ENCODE measurements at places on chromosomes 2 and 18.

DNA sequence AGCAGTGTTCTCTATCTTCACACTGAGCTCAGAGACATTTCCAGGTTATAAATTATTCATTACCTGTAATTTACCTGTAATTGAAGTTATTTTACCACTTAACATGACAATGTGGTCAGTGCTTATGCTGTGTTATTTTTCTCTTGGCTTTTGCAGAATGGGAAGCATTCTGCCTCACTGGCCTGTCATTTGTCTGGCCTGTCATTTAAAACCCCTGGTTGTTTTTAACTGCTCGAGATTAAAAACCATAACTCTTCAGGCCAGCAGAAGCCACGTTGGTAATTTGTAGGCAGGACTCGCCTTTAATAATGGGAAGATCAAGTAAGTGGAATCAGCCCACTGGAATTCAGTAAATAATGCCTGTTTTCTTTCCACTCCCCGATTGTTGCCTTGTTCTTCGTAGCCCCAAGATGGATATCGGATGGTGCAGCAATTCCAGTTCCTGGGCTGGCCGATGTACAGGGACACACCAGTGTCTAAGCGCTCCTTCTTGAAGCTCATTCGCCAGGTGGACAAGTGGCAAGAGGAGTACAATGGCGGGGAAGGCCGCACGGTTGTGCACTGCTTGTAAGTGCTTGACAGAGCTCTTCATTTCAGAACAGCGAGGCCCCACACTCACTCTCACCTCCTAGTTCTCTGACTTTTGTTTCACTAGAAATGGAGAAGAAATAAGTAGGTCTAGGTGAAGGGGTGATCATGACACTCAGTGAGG, 222.4 kb upstream of the RAB12 start:
- DNase-seq: no peak

DNA sequence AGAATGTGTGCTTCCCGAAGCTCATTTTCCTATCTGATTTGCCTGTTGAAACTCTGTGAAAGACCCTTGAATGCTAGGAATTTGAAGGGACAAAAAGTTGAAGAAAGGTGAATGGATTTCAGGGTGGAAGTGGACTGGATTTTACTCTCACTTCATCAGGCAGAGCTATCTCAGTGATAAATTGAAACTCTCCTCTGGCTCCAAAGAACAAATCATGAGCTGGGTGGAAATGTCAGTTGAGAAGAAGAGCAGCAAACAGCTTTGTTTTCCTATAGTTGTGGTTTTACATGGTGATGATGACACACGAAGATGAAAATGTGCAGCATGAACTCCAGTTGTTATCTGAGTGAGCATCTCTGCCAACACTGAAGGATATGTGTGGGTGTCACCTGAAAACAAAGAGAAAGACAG, 34.4 kb downstream of the CD28 start:
- no peak for DNase-seq

DNA sequence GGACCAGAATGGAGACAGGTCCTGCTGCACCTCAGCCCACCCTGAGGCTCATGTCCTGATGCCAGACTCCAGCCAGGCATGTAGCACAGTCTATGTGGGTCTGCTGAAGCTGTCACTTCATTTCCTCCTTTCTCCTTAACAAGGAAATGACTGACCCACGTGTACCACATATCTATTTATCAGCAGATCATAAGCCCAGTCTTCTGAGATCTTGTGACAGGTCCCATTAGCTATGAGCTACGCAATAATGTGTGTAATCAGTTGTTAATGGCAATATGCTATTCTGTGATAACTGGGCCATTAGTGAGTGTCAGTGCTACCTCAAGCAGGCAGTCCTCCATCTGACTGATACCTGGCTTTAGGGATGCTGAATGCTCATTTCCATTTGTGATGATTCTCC, 615.3 kb downstream of the BCL11A start:
- no peak for DNase-seq

DNA sequence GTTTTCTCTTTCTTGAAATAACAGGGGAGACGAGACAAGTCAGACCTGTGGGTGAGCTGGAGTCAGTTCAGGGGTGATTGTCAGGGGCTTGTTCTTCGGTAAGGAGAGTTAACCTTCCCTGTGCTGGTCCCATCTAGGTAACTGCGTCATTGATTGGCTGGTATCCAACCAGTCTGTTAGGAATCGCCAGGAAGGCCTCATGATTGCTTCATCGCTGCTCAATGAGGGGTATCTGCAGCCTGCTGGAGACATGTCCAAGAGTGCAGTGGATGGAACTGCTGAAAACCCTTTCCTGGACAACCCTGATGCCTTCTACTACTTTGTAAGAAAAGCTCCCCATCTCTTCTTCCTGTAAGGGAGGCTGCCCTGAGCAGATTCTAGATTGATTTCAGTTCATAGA, 21.3 kb downstream of the PLEK start:
- no peak for DNase-seq

GRCh38 chr2:39099870-39100728, 20.8 kb downstream of the SOS1 start:
- no peak for DNase-seq

- DNase-seq: no peak
These were observed 93.5 kb downstream of the FAM124B start for GRCh38 chr2:224308272-224308911.

DNA sequence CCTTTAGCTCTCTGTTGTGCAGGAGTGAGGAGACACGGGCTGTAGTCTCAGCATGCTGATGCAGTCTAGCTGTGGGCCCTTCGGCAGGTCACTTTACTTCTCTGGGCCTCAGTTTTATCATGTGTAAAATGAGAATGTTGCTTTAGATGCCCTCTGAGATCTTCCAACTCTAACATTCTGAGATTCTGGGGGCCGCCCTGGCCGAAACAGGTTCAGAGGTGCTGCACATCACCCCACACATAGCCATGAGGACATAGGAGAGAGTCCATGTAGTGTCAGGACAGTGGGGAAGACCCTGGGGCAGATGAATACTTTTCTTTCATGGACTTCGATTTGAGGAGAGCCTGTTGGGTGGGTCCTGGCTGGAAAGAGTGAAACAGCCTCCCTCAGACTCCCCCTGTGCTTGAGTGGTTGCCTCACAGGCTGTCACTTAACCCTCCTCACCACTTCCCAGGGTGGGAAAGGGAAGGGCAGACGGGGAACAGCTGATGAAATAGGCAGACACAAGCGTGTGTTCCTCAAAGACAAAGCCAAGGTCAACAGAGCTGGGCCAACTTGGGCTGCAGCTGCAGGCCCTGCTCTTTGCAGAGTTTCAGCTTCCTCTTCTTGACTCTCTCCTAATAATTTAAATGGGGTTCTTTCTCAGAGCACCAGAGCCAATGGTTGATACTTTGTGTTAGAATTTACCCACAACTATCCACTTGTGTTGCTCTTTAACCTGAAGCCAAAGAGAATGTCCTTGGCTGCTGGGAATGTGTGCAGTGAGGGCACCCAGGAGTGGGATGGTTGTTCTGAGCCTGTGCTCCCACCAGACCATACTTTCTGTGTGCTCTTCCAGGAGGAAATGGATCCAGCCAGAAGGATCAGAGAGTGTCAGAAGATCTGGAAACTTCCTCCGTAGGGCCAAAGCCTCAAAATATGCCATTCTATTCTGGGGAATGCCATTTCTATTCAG, 14.7 kb upstream of the MRPL33 start:
- DNase-seq: no peak

GRCh38 chr18:46829947-46830346, 73.1 kb upstream of the ST8SIA5 start:
- DNase-seq: no peak

GRCh38 chr2:114688241-114688640, 245.8 kb downstream of the DPP10 start:
- no peak for DNase-seq

DNA sequence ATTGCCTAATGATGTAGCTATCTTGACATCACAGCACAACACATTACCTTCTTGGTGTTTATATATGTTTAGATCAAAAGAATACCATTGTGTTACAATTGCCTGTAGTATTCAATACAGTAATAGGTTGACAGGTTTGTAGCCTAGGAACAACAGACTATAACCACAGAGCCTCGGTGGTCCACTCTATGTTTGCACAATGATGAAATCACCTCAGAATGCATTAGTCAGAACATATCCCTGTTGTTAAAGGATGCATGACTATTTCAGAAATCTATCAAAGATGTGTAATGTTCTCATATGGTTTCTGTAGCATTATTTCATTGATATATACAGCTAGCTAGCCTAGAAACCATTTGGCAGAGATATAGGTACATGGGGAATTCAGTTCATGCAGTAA, 8.9 kb downstream of the METTL5 start:
- DNase-seq: no peak

- no peak for DNase-seq
These were observed 907.0 kb downstream of the EPHA4 start for GRCh38 chr2:220665108-220665471.

Measured in thyroid gland (tissue), 4 donors.